Adrenal gland (tissue), 19 donors: ENCODE measurements at places on chromosomes 5 and 9. TPM values are rescaled to one million over a fixed set of nuclear protein-coding genes. Genes with fewer than 3 reads are reported as not detected.

GRCh38 chr5:74122979-74123590, 497.1 kb downstream of the ARHGEF28 start:
- no peak for DNase-seq
- H3K4me1 ChIP-seq, result no peaks in the 10 kb centered on the region
- no peaks in the 10 kb centered on the region for H3K36me3 ChIP-seq
- H3K4me3 ChIP-seq, result no peak overlapping the region
- no peak overlapping the region for H3K27ac ChIP-seq

GRCh38 chr5:140882591-140882899, 621 bp downstream of the PCDHA13 start:
- H3K27ac ChIP-seq, result no peak overlapping the region
- no peaks in the 10 kb centered on the region for H3K4me1 ChIP-seq
- H3K36me3 ChIP-seq, result no peaks in the 10 kb centered on the region
- peaks cover 5% of the 10 kb centered on the region for H3K27me3 ChIP-seq

DNA sequence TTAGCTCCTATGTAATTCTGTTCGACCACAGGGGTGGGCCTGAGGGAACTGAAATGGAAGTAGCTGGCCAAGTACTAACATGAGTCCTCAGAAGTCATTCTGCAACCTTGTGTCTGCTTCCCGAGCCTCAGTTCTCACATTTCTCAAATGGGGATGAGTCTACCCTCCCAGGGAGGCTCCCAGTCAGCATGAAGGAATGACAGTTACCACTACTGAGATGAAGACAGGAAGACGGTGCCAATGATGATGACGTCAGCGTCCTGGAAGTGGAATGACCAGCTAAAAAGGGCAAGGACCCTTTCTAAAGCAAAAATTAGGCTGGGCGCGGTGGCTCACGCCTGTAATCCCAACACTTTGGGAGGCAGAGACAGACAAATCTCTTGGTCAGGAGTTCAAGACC, 6.8 kb downstream of the PIP5KL1 start:
- no peak for DNase-seq
- H3K4me3 ChIP-seq, result no peak overlapping the region
- H3K27me3 ChIP-seq, result peaks cover 28% of the 10 kb centered on the region
- no peak overlapping the region for H3K27ac ChIP-seq

KCNV2 gene
- total RNA-seq, result not detected

GRCh38 chr9:130444565-130445221, at the start of gene ASS1:
Gene ASS1, plus strand, starts transcription at chr9:130444961. Its CDS starts 7,268 bp downstream, at chr9:130452229.
- peak within 1 kb of the TSS; percentile 88 for H3K27ac ChIP-seq
- peaks cover 36% of the 10 kb centered on the region for H3K4me1 ChIP-seq
- no peaks in the 10 kb centered on the region for H3K27me3 ChIP-seq
- peak within 1 kb of the TSS; percentile 51 for H3K4me3 ChIP-seq

- no peaks in the 10 kb centered on the region for H3K27me3 ChIP-seq
- DNase-seq, result no peak
- H3K27ac ChIP-seq, result no peak overlapping the region
- no peaks in the 10 kb centered on the region for H3K36me3 ChIP-seq
Measured at GRCh38 chr5:78738693-78739300, 90.2 kb upstream of the LHFPL2 start.

CCL27 gene
- not detected for total RNA-seq

DNA sequence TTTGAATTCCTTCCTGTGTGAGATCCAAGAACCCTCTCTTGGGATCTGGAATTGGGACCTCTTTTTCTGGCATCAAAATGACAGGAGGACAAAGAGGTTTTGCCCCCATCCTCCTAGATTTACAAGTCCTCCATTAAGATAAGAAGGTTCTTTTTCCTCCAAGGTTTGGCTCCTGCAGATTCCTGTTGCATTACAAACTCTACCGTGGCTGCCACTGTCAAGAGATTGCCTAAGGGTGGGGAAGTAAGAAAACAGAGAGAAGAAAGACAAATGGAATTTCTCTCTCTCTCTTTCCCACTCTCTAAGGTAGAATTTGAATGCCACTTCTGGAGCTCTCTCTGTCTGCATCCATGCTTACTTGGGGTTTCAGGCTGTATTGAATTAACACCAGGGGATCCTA, 12.0 kb upstream of the SVEP1 start:
- H3K27ac ChIP-seq, result no peak overlapping the region
- no peak for DNase-seq
- H3K4me1 ChIP-seq, result no peaks in the 10 kb centered on the region
- no peaks in the 10 kb centered on the region for H3K36me3 ChIP-seq
- H3K4me3 ChIP-seq, result no peak overlapping the region

DTWD2 gene
- total RNA-seq, result 23.6 TPM

ARHGEF37 gene
- total RNA-seq, result 0.83 TPM

TNFSF8 gene
- total RNA-seq, result 3.4 TPM
